Transverse colon (tissue), 4 donors: ENCODE measurements at places on chromosomes 16 and 17. TPM values are rescaled to one million over a fixed set of nuclear protein-coding genes. Genes with fewer than 3 reads are reported as not detected.

DNA sequence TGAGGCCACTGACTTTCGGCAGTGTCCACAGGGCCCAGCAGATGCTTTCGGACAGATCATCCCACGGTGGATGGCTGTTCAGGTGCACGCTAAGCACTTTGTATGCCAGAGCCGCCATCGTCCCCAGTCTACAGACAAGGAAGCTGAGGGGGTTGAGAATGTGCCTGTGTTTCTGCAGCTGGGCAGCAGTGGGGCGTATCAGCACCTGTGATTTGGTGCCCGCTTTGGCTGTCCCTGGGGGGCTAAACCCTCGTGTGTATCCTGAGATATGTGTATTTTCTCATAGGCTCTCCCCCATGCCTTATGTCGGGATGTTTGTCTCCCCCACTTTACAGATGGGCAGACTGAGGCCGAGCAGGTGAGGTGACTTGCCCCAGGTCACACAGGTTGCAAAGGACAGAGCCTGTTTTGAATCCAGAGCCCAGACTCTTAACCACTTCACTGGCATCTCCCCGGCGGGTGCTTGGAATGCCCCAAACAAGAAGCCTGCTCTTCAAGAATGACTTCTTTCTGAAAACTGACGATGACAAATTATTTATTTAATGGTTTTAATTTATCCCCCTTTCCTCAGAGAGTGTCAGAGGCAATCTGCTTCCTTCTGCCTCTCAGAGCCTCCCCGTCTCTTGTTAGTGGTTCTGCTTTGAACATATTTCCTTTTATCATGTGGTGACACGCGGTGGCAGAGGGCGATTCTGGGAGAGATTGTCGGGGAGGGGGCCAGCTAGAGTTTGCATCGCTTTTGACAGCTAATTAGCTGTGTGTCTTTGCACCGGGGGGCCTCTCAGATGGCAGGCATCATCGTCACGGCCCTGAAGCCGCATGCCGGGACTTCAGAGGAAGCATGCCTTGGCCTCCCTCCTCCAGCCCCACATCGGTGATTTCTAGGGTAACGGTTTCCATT, 149.6 kb upstream of the CIBAR2 start:
- DNase-seq, result no peak

GRCh38 chr17:43679911-43680310, 18.2 kb upstream of the MEOX1 start:
- no peak for DNase-seq

SLC16A11 gene
- total RNA-seq, result not detected

- DNase-seq, result no peak
Measured at GRCh38 chr17:60769327-60769726, 91.7 kb downstream of the BCAS3 start.

DNA sequence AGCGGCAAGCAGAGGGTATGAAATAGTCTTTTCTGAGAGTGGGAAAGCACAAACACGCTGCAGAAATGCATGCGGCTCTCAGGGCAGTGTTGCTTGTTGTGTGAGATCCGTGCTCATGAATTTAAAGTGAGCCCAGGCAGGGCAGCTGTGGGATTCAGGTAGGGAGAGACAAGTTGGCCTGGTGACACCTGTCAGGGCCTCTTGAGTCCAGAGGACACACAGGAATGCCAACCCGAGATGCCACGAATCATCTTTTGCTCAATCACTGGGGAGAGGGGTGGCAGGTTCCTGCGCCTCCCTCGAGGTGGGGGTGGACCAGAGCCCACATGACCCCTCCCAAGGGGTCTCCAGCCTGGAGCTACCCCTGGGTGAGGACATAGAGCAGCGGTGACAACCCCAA, 211.9 kb downstream of the GSG1L start:
- no peak for DNase-seq

DNA sequence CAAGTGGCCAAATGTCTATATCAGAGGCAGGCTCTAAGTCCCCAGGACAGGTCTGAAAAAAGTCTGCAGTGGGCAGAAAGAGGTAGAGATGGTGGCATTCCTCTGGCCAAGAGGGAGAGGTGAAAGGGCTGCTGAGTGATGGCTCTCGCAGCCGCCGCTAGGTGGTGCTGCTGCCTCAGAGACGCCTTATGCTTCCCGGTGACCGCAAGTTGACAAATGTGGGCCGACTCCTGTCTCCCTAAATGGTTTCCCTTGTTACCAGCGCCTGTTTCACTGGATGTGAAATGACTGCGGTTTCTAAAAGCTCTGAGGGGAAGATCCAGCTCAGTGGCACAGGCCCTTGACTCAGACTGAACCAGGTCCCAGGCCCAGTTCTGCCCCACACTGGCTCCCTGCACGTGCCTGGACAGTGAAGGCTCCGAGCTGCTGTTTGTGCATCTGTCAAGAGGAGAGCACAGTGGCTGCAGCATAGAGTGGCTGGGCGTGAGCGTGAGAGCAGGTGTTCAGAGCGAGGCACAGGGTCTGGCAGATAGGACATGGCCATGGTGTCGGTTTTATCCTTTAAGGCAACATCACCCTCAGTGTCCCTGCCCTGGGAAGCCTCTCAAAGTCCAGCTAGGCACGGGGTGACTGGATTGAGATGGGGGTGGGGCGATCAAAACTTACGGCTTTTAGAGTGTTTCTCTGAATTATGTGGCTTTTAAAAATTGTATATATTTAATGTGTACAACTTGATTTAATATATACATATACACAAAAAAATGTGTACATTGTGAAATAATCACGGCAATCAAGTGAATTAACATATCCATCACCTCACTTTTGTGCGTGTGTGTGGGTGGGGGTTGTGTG, 19.9 kb downstream of the CLEC16A start:
- peak; percentile 86 for DNase-seq

GRCh38 chr17:5032865-5033264, 2.4 kb downstream of the SLC52A1 start:
- no peak for DNase-seq

GRCh38 chr17:48023400-48024148, 14.0 kb downstream of the COPZ2 start:
- peak; percentile 84 for DNase-seq

GRCh38 chr17:17931159-17931558, 41.0 kb downstream of the TOM1L2 start:
- no peak for DNase-seq

KRT20 gene
- total RNA-seq, result 207 TPM
